ENCODE measurements at places on chromosomes 11 and 22.
A peak's percentile ranks its signal among the peaks of the same experiment; 100 is the strongest.

- DNase-seq = peak; percentile 79
Observed at GRCh38 chr11:77672264-77672663, 34.7 kb upstream of the CLNS1A start.

DNA sequence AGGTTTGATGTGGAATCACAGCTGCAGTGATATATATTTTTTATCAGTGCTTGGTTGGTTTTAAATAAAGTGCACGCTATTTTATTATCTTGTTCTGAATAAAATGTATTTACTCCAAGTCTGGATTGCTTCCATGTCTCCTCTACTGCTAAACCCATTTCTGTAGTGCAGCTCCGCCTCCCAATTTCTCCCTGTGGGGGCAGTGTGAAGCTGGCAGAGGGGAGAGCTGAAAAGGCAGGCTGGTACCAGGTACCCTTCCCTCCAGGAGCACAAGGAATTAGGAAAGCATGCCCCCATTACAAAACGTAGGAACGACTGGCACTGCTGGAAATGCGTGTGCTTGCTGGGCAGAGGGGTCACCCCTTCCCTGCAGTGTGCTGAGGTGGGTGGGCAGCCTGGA is 934 bp upstream of the TMEM132A start:
- DNase-seq = no peak

- no peak for DNase-seq
Observed at GRCh38 chr11:64395545-64396078, 36.6 kb downstream of the RPS6KA4 start.

DNA sequence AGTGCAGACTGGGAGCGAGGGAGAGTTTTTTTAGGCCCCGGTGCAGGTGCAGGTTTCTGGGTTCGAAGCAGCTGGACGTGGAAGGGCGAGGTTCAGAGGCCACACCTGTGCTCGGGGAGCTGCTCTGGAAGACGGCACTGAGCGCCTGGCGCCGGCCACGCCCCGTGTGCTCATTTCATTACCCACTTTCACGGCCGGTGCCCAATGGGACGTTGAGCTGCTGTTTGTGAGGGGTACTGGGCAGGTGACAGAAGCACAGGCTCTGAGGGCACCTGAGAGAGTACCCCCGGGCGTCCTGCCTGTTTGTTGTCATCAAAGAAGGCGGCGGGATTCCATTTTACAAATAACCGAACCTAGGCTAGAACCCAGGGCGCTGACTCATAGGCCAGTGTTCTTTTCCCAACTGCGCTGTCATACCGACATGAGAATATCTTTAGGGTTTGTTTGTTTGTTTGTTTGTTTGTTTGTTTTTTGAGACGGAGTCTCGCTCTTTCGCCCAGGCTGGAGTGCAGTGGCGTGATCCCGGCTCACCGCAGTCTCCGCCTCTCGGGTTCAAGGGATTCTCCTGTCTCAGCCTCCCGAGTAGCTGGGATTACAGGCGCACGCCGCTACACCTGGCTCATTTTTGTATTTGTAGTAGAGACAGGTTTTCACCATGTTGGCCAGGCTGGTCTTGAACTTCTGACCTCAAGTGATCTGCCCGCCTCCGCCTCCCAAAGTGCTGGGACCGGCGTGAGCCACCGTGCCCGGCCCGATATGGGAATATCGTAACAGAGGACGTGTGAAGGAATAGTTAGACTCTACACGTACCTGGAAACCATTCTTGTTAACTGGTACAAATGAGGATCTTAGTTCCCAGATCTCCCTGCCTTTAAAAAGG is 16.6 kb upstream of the SPTBN2 start:
- DNase-seq = peak; percentile 58

DNA sequence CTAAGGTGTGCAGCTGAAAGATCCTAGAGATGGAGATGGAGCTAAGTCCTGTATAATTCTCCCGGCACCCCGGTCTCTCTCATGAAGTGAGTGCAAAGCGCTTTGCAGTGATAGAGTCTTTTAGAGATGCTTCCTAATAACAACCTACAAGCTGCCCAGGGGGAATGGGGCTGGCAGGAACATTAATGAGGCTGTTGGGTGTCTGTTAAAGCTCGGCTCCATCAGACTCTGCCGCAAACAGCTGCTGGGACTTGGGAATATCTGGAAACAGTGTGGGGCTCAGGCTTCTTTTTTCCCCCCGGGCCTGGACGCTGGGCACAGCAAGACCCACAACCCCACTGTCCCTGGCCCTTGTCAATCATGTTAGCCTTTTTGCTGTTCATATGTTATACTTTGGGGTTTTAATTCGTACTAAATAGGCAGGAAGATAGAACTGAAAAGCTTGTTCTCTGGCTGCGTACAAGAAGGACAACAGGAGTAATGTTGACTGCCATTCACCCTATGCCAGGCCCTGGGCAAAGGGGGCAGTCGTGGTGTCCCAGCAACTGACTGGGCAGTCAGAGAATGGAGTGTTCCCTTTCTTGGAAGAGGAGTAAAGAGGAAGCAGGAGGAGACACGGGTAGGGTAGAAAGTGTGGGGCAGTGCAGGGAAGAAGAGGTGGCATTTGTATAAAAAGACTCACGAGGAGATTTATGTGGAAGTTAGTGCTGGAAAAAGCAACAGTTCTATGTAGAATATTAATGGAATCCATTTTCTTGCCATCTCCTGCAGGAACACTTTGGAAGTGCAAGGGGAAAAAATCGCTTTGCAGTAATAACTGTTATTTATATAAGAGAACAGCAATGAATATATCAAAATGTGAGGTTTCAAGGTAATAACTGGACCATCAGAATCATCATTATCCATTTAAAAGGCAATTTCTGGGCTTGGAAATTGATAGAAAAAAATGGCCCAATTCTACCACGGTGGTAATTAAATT is 232.8 kb downstream of the GRIK4 start:
- DNase-seq = no peak

GRCh38 chr11:133816146-133816870 is 29.0 kb downstream of the SPATA19 start:
- DNase-seq = no peak
